ENCODE measurements at places on chromosomes 12 and 14.

DNA sequence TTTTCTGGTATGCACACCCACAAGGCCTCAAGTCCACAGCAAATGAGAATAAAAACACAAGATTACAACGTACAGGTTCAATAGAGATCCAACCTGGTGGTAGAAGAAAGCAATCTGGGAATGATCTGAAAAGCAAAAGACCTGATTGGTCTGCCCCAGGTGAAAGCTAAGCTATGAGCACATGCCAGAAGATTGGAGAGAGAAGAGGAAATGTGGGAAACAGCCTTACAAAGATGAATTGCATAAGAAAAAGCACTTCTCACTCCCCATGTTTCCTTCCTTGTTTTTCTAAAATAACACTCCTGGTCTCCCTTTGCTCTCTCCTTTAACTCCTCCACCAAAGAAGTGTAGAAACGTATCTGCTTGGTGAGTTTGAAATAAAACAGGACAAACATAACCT lies 77.3 kb upstream of the ANO6 start:
- no peak for DNase-seq

- no peak for DNase-seq
Measured at GRCh38 chr12:14920475-14921126, 17.7 kb downstream of the ERP27 start.

DNA sequence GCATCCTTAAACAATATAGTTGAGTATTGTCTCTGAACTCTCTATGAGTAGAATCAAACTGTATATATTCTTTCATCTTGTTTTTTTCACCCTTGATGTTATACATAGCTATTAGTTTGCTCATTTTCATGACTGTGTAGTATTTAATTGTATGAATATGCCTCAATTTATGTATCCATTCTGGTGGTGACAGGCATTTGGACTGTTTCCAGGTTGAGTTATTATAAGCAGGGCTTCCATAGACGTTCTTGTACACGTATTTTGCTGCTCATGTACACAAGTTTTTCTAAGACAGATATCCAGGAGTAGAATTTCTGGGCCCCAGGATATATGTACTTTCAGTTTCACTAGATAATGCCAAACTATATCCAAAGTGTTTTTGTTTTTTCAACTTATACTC lies 211.4 kb downstream of the NTF3 start:
- no peak for DNase-seq

- DNase-seq = no peak
Measured at GRCh38 chr14:58444627-58445026, 17.1 kb downstream of the KIAA0586 start.

DNA sequence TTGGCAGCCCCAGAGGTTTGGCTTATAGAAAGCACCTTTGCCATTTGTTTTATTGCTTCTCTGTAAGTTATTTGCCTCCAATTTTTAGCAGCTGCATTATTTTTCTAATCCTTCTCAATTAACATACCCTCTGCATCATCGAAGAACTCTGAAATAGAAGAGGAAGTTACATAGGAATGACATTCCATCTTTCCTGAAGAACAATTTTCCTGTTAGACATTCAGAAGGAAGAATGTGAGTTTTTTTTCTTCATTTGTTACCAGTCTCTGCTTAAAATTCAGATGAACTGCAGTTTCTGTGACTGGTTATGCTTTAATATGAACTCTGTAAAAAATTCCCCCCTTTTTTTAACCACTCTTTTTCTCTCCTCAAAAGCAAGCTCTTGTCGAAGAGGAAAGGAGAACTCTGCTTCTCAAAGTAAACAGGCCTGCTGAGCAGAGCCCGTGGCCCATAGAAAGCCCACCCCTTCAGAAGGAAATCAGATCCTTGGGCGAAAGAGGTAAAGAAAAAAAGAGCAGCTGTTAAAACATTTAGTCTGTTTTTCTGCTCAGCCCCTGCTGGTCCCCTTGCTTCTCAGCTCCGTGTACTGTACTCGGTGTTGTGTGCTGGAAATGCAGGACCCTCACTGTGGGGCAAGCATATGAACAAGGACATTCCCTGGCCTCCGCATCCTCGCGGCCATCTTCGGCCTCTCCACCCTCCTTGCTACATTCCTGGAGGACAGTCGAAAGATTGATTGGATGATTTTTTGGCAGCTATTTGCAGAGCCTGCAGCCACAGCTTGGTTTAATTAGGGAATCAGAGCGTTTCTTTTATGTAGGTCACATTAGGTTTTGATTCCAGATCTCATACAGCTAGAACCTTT lies 164.4 kb upstream of the LRIG3 start:
- no peak for DNase-seq

- DNase-seq = no peak
Measured at GRCh38 chr12:14514946-14515345, 52.7 kb downstream of the PLBD1 start.

DNA sequence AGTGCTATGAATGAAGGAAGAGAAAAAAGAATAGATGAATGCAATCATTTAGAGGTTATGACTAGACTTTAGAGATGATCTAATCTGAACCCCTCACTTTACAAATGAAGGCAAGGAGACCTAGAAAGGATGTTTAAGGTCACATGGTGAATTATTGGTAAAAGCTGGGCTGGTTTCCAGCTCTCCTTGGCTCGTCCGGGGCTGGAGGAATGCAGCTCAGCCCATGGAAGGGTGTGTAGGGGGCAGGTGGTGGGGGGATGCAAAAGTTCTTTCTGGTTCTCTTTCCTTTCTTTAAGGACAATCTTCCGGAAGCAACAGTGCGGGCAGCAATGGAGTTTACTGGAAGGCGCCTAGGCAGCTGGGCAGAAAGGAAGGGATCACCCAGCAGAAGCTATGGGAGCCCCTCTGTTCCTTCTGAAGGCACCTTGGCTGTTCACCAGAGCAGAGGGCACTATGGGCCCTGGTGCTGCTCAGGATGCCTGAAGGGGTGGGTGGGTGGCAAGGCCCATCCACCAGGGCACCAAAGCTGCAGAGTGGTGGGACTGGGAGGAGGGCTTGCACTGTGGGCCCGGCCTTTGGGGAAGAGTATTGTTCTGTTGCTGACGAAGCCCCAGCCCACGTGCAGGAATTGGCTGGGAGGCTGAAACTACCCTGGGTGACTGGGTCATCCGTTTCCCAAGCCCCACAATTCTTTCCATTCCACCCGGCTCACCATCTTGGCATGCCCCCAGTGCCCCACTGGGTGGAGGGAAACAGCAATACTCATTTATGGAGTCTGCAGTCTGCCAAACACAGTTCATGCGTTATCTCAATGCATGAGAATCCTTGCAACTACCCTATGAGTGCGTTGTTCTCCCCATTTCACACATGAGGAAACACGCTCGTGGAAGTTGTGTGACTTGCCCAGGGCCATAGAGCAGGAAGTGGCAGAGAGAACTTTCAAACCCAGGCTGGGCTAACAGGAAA lies 78.2 kb downstream of the IRF2BPL start:
- no peak for DNase-seq

- no peak for DNase-seq
Measured at GRCh38 chr12:131789638-131790037, 38.6 kb upstream of the MMP17 start.

DNA sequence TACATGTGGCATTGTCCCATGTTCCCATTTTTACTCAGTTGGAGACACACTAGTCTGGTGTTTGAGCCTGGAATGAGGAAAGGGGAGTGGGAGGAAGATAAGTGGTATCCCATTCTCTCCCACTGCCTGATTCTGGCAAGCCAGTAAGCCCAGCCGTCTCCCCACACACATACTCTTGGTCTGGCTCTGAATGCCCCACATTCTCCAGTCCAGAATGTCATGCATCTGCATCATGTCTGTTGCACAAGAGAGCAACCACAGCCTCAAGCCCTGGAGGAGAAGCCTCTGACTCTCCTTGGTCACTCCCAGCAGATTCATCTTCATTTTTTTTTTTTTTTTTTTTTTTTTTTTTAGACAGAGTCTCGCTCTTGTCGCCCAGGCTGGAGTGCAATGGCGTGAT lies 48.0 kb downstream of the DRAM1 start:
- DNase-seq = no peak

- DNase-seq = no peak
Measured at GRCh38 chr12:123655420-123655819, 15.5 kb upstream of the TCTN2 start.

- no peak for DNase-seq
Measured at GRCh38 chr12:124964836-124965462, 24.0 kb downstream of the DHX37 start.

DNA sequence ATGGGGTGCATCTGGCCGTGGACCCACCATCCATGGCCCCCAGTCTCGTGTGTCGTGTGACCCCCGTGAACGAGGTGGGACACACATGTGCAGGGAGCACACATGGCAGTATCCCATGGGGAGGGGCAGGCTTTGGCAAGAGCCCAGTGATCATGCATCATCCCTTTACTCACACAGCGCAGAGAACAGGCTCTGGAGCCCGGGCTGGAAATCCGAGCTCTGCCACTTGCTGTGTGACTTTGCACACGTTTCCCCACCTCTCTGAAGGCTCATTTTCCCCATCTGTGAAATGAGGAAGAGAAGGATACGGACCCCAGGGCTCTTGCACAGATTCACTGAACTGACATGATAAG lies 119.9 kb downstream of the PHETA1 start:
- no peak for DNase-seq

DNA sequence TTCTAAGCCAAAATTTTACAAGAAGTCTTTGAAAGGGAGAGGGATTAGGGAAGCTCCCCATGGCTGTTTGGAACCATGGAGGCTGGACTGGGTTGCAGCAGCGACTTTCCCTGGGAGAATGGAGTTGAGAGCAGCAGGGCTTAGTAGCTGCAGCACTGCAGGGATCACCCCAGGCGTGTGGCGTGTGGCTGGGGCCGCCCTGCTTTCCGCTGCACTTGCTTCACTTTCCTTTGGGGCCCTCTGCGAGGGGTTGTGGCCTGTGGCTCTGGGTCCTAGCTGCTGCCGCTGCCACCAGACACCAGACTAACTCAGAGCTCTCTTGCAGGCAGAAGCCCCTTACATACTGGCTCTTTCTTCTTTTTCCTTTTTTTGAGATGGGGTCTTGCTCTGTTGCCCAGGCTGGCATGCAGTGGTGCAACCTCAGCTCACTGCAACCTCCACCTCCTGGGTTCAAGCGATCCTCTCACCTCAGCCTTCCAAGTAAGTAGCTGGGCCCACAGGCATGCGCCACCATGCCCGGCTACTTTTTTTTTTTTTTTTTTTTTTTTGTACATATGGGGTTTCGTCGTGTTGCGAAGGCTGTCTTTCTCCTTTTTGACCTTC lies 25.4 kb downstream of the CCDC62 start:
- DNase-seq = no peak

GRCh38 chr12:92539110-92539749 lies 163.6 kb upstream of the PLEKHG7 start:
- DNase-seq = no peak

- no peak for DNase-seq
Measured at GRCh38 chr12:11906286-11906935, 164.3 kb upstream of the BCL2L14 start.

DNA sequence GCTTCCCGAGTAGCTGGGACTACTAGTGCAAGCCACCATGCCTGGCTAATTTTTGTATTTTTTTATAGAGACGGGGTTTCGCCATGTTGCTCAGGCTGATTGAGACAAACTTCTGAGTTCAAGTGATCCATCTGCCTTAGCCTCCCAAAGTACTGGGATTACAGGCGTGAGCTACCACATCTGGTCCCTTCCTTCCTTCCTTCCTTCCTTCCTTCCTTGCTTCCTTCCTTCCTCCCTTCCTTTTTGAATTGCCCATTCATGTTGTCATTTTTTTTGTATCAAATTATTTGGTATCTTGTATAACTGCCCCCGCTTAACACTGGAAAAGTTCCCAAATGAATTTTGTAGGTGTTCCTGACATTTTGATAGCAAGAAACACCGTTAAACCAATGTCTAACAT lies 11.7 kb downstream of the RAD9B start:
- peak; percentile 12 for DNase-seq

GRCh38 chr12:104886418-104887401 lies 71.4 kb downstream of the SLC41A2 start:
- no peak for DNase-seq

DNA sequence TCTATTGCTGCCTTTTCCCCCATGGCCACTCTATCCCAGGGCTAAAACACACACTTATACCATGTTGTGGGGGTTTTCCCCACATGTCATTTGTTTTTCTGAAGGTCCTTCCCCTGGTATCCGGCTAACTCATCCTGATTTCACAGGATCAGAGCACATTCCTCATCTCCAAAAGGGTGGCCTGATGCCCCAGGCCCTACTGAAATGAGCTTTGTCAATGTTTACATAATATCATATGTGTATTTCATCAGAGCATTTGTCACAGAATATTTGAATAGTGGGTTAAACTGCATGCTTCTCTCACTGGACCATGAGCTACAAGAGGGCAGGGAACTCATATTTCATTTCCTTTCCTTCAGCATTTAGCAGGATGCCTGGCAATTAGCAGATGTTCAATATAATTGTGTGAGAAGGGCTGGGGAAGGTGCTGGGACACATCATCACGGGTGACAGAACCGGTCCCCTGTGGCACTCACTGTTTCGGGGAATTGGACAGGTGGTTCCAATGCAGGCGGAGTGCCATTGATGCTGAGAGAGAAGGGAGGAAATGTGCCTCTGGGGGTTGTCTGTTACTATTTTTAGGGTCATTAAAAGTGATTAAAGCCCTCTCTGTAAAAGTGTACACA lies 26.8 kb downstream of the EMP1 start:
- no peak for DNase-seq

GRCh38 chr12:54030889-54031471 lies 1.9 kb upstream of the HOXC5 start:
- no peak for DNase-seq

GRCh38 chr14:23362200-23362599 lies 2.8 kb downstream of the EFS start:
- DNase-seq = peak; percentile 84

DNA sequence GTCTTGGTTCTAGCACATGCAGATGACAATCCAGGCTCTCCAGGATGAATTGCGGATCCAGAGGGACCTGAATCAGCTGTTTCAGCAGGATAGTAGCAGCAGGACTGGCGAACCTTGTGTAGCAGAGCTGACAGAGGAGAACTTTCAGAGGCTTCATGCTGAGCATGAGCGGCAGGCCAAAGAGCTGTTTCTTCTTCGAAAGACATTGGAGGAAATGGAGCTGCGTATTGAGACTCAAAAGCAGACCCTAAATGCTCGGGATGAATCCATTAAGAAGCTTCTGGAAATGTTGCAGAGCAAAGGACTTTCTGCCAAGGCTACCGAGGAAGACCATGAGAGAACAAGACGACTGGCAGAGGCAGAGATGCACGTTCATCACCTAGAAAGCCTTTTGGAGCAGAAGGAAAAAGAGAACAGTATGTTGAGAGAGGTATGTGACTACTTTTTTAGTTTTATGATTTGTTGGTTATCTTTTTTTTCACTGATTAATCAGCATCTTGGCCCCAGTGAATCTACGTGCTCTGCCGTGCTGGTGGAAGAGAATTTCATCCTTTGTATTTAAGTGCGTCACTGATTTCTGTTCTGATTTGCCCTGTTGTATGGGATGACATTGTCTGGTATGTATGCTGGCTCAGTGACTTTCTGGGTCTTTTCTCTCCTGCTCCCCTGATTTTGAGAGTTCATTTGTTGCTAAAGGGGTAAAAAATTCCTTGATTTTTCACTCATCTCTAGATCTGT lies 92.3 kb downstream of the ERC1 start:
- peak; percentile 25 for DNase-seq

DNA sequence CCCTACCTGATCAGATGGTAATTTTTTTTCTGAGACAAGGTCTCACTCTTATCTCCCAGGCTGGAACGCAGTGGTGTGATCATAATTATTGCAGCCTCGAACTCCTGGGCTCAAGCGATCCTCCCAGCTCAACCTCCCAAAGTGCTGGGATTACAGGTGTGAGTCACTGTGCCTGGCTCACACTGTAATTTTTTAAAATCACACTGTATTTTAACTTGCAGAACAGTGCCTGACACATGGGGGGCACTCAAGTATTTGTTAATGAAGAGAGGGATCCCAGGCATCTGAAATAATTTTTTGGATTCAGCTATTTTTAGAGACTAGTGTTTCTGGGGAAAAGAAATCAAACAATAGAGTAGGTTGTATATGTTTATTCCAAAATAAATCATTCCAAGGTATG lies 21.7 kb downstream of the LIMA1 start:
- DNase-seq = no peak
